Kidney tubule cell (primary cell): ENCODE measurements at places on chromosomes 13 and 19.

DNA sequence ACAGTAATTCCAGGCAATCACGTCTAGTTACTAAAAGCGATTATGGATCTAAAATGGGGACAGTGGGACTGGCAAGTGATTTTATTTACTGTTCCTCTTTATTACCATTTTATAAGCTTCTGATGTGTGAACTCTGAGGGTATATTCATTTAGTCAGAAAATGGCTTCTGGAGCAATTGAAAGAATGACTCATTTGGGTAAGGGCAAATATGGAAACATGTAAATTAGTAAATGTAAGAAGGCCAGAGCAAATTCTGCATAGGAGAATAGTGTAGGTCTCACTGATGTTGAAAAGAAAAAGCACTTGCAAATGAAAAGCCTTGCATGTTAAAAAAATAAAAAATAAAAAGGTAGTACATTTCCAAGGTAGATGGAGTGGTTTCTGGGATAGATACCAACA lies 262.2 kb downstream of the KLF5 start:
- no peak for DNase-seq

DNA sequence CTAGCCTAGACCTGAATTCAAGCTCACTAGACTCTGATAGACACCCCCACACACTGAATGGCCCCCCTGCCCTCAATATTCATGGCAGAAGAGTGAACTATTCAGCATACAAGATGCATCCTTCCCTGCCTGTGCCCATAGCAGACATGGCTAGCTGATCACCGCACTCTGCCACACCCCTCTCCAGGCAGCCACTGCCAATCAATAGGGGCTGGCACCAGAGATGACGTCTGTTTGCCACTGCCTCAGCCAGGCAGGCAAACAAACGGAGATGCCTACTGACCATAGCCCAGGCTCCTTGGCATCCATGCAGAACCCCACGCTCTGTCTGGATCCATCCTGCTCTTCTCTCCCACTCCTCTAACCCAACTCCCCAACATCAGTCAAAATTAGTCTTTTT lies 13.8 kb upstream of the NPAS1 start:
- DNase-seq = no peak

DNA sequence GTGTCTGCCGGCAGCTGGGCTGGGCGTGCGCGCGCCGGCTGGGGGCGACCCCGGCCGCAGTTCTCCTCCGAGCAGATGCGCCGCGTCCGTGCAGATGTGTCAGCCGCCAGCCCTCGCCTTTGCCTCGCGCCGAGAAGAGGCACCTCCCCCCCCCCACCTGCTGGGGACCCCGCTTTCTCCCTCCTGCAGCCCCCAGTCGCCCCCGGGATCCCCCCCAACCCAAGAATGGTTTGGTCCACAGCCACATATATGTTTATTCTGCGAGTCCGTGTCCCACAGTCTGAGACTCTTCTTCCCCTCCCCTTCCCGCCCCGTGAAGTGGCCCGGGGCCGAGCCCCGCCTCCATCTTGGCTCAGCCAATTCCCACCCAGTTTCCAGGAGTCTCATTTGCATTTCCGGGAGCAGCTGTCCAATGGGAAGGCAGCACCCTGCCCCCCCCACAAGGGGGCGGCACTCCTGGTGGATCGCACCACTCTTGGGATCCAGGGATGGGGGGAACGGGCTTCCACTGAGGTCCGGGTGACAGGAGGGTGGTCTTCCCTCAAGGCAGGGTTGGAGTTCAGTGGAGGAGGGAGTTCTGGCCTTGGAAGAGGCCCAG lies 8.6 kb downstream of the ISOC2 start:
- peak; percentile 39 for DNase-seq

- DNase-seq = no peak
Measured at GRCh38 chr13:39557285-39557955, 45.6 kb downstream of the LHFPL6 start.

DNA sequence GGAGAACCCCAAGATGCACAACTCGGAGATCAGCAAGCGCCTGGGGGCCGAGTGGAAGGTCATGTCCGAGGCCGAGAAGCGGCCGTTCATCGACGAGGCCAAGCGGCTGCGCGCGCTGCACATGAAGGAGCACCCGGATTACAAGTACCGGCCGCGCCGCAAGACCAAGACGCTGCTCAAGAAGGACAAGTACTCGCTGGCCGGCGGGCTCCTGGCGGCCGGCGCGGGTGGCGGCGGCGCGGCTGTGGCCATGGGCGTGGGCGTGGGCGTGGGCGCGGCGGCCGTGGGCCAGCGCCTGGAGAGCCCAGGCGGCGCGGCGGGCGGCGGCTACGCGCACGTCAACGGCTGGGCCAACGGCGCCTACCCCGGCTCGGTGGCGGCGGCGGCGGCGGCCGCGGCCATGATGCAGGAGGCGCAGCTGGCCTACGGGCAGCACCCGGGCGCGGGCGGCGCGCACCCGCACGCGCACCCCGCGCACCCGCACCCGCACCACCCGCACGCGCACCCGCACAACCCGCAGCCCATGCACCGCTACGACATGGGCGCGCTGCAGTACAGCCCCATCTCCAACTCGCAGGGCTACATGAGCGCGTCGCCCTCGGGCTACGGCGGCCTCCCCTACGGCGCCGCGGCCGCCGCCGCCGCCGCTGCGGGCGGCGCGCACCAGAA lies 1.1 kb downstream of the SOX1 start:
- DNase-seq = no peak

GRCh38 chr19:12985049-12985776 lies 10.1 kb upstream of the NFIX start:
- DNase-seq = peak; percentile 73

DNA sequence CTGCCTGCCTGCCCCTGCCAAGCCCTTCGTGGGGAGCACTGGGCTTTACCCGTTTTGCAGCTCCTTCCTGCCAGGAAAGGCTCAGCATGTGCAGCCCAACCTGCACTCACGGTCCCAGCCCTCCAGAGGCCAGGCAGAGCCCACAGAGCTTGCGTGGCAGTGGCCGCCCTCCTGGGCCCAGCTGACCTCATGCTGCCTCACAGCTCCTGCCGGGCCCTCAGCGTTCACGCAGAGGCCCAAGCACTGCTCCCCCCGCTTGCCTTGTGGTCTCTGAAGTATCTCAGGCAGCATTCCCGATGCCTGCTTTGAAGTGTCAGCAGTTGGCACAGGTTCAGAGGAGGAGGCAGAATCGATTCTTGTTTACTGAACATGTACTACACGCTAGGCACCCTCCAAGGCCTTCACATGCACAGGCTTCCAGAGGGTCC lies 32.5 kb downstream of the CAPN12 start:
- DNase-seq = peak; percentile 94

- DNase-seq = no peak
Measured at GRCh38 chr19:1356508-1356865, 27.2 kb upstream of the NDUFS7 start.

GRCh38 chr13:98657506-98658085 lies 80.7 kb upstream of the STK24 start:
- DNase-seq = peak; percentile 19

- peak; percentile 59 for DNase-seq
Measured at GRCh38 chr19:45528744-45529419, 21.6 kb downstream of the VASP start.
